Femur (tissue), 1 donor: ENCODE measurements at places on chromosomes 6 and 20.

DNA sequence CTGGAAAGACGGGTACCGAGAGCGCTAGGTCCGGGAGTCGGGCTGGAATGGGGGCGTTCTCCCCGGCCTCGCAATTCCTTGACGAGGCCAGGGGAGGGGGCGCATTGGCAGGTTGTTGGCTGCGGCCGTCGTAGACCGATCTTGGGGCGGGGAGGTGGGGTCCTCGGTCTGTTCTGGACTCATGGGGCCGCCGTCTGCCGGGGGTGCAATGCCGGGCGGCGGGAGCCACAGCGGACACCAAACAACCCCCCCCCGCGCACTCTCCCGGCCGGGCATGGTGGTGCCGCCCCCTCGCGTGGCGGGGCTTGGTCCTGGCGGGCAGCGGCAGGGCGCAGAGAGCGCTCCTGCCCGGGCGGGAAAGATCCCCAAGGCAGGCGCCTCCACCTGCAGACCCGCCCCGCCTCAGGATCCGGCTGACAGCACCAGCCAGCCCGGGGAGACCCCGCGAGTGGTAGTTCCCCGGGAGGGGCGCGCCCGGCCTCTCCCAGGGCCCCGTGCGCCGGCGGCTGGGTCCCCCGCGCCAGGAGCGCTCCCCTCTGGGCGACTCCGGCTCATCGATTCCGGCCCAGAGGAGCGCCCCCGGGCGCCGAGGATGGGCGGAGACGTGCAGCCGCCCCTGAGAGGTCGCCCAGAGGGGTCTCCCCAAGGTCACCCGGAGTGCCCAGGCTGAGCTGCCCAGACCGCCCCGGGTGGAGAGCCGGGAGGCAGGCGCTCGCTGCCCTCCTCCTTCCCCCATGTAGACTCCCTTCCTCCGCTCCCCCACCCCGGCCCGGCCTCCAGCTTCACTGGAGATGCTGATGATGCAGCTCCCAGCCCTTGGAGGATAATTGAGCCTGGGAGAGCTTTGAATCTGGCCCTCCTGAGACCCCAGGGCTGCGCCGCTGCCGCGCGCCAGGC is 709 bp downstream of the PPP1R16B start:
- DNase-seq, result no peak

- no peak for DNase-seq
These were observed 26.8 kb downstream of the C6orf89 start for GRCh38 chr6:36912586-36912985.

DNA sequence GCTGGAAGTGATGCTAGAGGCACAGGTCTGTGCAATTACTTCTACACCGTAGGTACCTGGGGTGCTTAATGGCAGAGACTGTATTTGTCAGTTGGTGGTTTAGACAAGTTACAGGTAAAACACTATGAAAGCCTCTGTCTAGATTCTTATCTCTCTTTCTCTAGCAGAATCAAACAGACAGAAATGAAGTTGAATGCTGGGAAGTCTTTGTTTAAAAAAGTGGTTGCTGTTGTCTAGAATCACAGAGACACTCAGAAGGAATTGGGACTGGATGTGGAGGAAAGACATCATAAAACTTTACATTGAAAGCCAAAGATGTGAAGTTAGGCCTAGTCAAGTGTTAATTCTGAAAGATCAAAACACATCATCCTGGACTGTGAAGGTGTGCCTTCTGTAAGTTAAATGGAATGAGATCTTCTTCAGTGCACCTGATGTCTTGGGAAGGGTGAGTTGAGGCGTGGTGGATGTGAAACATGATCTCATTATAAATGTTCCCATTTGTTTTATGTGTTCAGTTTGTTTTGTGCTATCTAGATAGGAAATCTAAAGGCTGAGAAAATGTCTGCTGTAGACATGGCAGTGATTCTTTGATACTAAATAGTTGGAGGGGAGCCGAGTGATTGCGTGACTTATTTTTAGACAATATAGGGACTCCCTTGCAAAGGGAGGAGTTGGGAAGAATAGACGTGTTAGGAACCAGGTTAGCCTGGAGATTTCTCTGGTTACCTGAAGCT is 290.2 kb downstream of the SOX4 start:
- DNase-seq, result no peak

GRCh38 chr6:45488889-45489288 is 111.2 kb upstream of the SUPT3H start:
- DNase-seq, result no peak

GRCh38 chr20:48616481-48616880 is 211.3 kb downstream of the PREX1 start:
- DNase-seq, result no peak

- DNase-seq, result peak; percentile 61
These were observed 18.8 kb downstream of the EFCAB8 start for GRCh38 chr20:32877507-32877906.
